ENCODE measurements at places on chromosomes 12 and 14. TPM values are rescaled to one million over a fixed set of nuclear protein-coding genes. Genes with fewer than 3 reads are reported as not detected.
A peak's percentile ranks its signal among the peaks of the same experiment; 100 is the strongest.

GRCh38 chr12:57401165-57401564 is 29.7 kb downstream of the R3HDM2 start:
- DNase-seq = no peak

DNA sequence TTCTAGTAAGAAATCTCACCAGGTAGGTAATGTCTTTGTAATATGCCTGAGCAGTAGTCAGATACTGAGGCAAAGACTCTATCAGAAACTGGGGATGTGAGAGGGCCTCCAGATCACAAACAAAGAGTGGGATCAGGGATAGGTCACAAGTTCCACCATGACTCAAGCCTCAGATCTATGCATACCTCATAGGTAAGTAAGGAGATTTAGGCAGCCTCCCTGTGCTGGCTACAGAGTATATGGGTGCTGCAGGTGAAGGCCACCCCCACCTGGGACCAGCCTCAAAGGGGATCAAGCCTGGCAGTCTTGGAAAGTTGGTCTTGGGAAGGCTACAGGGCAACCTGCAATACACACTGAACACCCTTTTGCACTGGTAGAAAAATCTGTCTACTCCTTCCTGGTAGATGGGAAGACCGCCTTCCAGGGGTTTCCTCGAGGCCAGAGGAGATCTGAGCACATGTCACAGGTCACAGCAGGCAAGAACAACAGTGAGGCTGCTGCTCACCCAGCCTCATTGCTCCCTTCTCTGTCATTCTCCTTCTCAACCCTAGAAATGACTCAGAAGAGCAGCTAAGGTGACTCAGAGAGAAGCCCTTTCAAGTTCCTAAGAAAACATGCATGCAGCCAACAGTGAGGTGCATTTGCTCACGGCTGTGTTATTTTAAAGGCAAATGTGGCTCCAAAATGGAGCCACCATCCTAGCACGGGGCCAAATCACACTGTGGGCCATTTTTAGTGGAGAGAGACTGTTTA is 143.4 kb upstream of the CDKN3 start:
- no peak for DNase-seq

DNA sequence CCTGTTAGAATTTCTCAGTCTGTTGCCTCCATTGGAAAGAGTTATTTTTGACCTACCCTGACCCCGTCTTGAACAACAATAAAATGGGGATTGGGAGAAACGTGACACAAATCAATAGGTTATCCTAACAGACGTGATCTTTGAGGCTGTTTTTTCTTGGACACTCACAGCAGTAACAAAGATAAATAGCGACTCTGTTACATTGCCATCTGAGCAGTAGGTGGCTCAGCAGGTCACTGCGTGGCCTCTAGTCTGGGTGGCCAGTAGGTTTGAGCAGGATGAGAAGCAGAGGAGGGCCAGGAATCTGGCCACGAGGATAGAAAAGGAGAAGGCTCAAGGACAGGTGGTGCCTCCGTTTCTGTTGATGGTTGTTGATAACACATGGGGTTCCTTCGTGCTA is 101.4 kb downstream of the GPATCH2L start:
- DNase-seq = no peak

DNA sequence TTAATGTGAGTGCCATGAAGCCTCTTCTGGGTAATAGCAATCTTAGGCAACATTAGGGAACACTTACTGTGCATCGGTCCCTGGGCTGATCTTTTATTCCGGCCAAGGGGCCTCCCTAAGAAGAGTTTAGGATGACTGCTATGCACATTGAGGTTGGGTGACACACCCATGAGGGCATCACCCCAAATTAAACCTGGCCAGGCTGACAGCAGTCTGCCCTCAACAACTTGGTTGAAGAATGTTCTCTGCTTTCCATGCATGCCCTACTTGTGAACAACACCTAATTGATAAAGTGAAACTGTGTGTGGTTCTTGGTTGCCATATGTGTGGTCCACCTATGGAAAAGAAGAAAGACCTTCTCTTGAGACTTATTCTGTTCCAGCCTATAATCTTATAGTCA is 1098.0 kb downstream of the BCL11B start:
- DNase-seq = no peak

- peak; percentile 92 for DNase-seq
Observed at GRCh38 chr14:100065942-100066574, 836 bp downstream of the EVL start.

GRCh38 chr12:92062539-92063493 is 82.8 kb downstream of the BTG1 start:
- DNase-seq = no peak

- DNase-seq = no peak
Observed at GRCh38 chr14:94345344-94346064, 22.4 kb upstream of the SERPINA6 start.

GRCh38 chr12:49888461-49889151 is 15.1 kb downstream of the FAIM2 start:
- DNase-seq = no peak

DNA sequence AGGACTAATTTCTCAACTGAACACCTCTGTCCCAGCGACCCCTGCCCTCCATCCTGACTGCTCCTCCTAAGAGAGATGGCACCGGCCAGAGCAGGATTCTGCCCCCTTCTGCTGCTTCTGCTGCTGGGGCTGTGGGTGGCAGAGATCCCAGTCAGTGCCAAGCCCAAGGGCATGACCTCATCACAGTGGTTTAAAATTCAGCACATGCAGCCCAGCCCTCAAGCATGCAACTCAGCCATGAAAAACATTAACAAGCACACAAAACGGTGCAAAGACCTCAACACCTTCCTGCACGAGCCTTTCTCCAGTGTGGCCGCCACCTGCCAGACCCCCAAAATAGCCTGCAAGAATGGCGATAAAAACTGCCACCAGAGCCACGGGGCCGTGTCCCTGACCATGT is 756 bp downstream of the RNASE7 start:
- DNase-seq = no peak

GRCh38 chr14:44165286-44165685 is 341.8 kb downstream of the FSCB start:
- DNase-seq = no peak

GRCh38 chr12:71958457-71958856 is 19.8 kb downstream of the TPH2 start:
- DNase-seq = no peak

- DNase-seq = no peak
Observed at GRCh38 chr12:11837216-11837934, 187.9 kb downstream of the ETV6 start.

DNA sequence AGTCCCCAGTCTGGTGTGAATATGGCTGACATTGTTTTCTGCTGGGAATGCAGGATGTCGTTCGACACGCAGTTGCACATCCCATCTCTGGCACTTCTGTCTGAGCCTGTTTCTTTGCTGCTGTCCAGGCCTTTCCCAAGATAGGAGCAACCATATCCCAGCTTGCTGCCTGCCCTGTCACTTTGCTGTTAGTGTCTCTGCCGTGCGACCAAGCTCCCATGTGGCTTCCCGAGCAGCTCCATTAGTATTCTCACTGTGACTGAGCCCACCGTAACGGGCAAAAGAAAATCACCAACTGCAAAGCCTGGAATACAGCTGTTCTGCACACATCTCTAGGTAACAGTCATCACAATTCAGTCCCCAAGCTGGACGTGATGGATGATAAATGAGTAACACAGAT is 66.0 kb upstream of the CPSF6 start:
- DNase-seq = no peak

DNA sequence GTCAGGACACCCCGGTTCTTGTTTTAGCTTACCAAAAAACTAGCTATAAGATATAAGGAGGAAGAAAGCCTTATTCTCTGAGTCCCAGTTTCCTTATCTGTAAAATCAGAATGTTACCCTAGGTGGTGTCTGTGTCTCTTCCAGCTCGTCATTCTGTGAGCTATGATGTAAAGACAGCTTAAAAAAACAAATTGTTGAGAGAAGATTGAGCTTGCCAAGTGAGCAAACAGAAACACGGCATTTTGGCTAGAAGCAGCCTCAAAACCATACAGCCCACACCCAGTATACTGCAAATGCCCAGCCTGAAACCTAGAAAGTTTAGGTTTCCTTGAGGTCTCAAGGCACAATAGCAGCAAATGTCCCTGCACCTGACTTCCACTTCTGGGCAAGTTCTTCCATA is 151.4 kb downstream of the SSPN start:
- no peak for DNase-seq

- DNase-seq = no peak
Observed at GRCh38 chr12:104906695-104907094, 51.4 kb downstream of the SLC41A2 start.

DNA sequence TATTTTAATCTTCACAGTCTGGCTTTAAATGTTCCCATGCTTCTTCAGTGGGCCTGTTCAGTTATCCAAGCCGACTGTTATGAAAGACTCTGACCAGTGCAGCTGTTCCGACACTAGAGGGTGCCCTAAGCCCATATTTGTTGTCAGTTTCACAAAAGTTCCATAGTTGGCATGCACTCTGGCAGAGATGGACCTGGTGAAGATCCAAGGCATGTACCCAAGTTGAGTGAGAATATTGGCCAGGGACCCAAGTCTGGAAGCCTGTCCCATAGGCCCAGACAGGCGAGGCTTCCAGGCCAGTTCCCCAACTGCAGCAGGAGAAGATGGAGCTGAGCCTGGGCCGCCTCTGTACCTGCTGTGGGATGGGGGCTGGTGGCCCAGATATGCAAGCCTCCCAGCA is 27.4 kb upstream of the GUCY2C start:
- peak; percentile 68 for DNase-seq

DNA sequence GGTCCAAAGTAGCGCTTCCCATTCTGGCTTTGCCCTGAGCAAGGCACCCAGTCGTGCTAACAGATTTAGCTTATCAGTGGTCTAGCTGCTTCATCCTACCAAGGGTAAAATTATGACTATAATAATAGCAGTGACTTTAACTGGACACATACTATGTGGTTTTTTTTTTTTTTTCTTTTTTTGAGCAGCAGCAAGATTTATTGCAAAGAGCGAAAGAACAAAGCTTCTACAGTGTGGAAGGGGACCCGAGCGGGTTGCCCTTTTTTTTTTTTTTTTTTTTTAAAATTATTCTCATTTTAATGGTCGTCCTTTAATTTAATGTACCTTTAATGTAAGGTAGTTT is 505 bp downstream of the HELB start:
- no peak for DNase-seq

DNA sequence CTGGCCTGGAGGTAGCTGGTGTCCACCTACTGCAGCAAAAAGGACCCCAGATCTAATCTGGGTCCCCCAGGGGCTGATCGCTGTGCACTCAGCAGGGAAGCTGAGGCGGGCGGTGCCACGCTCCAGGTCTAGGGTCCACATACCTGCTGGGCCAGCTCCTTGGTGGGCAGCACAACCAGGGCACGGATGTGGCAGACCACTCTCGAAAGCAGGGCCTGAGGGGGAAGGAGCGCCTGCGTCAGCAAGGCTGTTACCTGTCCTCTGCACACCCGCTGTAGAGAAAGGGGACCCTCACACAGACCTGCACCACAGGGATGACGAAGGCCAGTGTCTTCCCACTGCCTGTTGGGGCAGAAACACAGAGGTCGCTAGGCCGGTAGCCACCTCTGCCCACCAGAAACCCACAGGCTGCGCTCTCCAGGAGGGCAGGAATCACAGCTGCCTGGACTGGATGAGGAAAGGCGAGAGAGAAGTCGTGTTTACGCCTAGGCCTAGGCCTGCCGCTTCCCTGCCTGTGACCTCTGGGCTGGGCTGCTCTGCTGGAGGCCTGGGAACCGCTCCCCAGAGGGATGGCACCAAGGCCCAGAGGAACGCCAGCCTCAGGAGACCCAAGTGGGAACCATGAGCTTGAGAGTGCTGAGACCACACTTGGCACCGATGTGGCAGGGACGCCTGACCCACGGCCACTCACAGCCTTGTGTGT is 2.0 kb downstream of the DDX51 start:
- DNase-seq = no peak

DNA sequence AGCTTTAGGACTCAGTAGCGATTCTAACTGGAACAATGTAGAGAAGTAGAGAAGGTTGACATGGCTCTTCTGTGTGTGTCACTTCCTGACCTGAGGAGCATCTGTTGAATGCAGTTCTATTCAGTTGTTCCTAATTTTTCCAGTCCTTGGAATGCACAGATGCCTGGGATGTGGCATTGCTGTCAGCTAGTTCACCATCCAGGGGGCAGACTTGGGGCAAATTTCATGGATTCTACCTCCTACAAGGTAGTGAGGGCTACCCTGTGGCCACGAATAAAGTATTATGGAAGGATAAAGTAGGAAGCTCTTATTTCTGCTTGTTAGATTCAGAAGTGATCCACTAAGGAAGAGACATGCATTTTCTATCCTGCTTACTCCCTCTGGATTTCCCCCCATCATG is 74.4 kb upstream of the GPATCH2L start:
- DNase-seq = no peak

- no peak for DNase-seq
Observed at GRCh38 chr14:100542619-100543205, 44.5 kb downstream of the BEGAIN start.

DNA sequence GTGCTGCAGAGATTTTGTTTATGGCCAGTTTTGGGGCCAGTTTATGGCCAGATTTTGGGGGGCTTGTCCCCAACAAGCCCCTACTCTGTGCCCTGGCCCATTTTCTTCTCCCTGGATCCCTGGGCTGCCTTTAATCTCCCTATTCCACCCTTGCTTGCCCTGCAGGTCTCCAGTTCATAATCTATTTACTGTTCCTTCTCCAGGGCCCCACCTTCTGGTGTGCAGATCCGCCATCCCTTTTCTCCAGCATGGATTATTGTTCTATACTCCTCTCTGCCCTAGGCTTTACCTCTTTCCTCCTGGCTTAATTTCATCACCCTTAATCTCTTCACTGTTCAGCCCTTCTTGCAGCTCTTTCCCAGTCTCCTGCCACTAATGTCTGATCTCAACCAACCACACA is 26.0 kb upstream of the NUDT4 start:
- no peak for DNase-seq

GRCh38 chr12:108048686-108049085 is 80.4 kb upstream of the WSCD2 start:
- no peak for DNase-seq

GALNT8 gene
- 0.76 TPM for total RNA-seq

INHBC gene
- total RNA-seq = not detected

ZNF605 gene
- 9.6 TPM for total RNA-seq

KCNJ8 gene
- total RNA-seq = not detected

LHX5 gene
- not detected for total RNA-seq

CHGA gene
- total RNA-seq = not detected

MOK gene
- 3.3 TPM for total RNA-seq

GPR84 gene
- 0.32 TPM for total RNA-seq

KLRD1 gene
- 7.6 TPM for total RNA-seq

Data from activated CD8-positive, alpha-beta T cell treated with anti-CD3 and anti-CD28 coated beads, Interleukin-2, amount 10 ng/mL, durations not matched to agents 7 days and 5 days (primary cell).